Nucleus accumbens (tissue), 56 donors: ENCODE measurements at places on chromosomes 6 and 20.

- no peak for DNase-seq
Observed at GRCh38 chr6:37205175-37205996, 35.4 kb downstream of the PIM1 start.

GRCh38 chr6:47687432-47687831 lies 10.9 kb upstream of the ADGRF4 start:
- no peak for DNase-seq

- DNase-seq, result no peak
Observed at GRCh38 chr6:40796260-40797221, 209.4 kb upstream of the LRFN2 start.

GRCh38 chr20:32484958-32485769 lies 100.0 kb downstream of the NOL4L start:
- peak; percentile 68 for DNase-seq

DNA sequence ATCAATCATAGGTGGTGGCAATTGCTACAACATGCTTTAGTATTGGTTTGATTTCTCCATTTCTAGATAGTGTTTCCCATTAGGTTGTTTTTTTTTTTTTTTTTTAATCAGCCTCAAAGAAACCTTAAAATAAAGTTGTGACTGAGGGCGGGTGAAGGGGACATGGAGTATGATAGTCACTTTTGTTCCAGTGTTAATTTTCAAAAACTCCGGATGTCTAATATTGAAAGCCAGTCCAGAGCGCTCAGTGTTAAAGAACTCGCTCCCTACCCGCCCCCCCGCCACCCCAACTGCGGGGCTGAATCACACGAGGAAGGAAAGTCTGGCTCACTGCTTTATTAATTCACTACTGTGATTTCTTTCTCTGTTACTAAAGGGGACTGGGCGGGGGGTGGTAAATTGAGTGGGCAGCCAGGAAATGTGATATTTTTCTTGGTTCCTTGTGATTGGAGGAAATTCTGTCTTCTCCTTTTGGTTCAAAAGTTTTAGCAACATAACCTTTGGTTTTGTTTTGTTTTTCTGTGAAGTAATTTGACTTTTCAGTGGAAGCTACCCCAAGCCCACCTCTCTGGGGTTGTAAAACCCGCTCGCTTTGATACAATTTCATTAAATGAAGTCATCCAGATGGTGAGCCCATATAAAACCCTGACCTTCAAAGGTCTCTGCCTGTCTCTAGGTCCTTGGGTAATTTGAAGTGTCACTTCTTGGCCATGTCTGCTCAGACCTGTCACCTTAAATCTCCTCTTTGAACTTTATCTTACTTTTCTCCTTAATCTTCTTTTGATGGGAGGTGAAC lies 38.0 kb downstream of the TNFAIP3 start:
- no peak for DNase-seq

DNA sequence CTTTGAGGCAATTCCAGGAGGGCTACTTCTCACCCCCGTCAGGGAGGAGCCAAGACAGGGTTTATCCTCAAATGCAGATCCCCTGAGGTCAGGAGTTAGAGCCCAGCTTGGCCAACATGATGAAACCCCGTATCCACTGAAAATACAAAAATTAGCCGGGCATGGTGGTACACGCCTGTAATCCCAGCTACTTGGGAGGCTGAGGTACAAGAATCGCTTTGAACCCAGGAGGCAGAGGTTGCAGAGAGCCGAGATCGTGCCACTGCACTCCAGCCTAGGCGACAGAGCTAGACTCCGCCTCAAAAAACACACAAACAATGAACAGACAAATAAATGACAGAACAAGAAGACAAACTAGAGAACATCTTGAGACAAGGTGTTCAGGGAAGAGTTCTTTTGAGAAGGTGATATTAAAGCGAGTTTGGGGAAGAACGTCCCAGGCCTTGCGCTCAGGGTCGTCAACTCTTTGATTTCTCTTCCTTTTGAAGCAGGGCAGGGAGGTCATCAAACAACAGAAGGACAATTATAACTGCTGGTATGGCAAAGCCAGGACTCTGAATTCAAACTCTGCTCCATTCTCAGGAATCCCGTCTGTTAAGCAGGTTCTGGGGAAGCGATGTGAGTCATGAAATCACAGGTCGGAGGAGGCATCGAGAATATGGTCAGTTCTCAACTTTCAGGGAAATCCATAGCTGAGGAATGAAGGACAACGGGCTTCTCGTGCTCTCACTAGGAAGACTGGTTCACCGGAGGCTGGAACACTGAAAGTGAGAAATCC lies 1.4 kb upstream of the RALY start:
- DNase-seq, result no peak

- DNase-seq, result no peak
Observed at GRCh38 chr6:168640768-168641167, 199.8 kb downstream of the SMOC2 start.

DNA sequence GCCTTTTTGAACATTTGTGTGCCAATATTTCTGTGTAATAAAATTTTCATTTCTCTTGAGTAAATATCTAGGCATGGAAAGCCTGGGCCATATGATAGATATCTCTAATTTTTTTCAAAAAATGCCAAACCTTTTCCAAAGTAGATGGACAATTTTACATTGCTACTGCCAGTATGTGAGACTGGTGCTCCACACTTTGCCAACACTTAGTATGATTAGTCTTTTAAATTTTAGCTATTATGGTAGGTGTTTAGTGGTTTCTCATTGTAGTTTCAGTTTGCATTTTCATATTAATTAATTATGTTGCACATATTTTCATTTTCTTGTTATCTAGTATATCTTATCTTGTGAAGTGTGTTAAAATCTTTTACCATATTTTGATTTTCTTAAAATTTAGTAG lies 52.0 kb downstream of the TBXT start:
- no peak for DNase-seq

DNA sequence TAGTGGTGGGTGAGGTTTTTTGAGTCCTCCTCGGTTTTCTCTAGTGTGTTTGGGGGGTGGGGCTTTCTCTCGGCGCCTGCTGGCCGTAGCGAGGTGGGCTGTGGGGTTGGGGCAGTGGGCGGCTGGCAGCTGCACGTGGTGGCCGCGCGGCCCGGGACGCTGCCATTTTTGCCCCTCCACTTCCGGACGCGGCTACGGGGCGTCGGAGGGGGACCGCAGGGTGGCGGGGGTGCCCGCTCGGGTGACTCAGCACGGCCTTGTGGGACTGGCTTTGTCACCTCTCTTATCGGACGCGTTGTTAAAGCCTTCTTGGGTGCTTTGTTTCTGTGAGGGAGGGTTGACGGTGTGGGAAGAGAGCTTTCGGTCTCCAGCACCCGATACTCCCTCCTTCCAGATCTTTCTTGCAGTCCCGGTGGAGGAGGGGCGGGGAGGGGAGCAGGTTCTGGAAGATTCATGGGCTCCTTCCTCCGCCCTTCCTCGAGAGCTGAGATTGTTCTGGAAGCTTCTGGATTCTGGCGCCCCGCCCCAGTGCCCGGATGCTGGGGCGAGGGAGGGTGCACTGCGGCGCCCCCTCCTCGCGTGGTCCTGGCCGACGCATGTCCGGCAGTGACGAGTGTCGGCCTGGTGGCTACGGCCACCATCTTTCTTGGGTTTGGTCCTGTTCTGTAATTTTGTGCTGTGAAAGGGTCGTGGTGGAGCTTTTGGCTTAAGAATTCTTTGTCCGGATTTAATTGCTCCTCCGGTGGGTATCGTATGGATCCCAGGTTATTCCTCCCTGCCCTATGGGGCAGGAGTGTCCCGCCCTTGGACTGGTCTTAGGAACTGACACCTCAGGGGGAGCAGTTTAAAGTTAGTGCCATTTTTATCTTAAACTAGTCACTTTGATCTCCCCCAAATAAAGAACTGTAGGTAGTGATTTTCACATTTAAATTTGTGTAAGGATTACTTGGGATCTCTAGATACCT lies 719 bp downstream of the HSP90AB1 start:
- DNase-seq, result no peak

DNA sequence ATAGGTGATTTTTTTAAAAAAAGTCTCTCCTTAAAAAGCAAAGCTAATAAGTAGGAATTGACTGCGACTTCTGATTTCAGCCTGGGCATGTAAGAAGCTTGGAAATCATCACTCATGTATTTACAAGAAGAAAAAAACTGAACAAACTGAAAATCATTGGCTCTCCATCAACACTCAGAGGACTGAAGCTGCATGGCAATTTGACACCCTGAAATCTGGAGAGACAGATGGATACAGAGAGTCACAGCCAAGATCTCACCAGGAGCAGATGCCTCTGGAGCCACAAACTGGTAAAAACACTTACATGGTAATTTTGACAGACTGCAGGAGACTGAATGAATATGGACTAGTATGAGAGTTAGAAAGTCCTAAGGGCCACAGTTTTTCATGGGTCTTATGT lies 191.2 kb upstream of the TCF21 start:
- no peak for DNase-seq

- no peak for DNase-seq
Observed at GRCh38 chr20:20548527-20549266, 163.7 kb downstream of the RALGAPA2 start.

DNA sequence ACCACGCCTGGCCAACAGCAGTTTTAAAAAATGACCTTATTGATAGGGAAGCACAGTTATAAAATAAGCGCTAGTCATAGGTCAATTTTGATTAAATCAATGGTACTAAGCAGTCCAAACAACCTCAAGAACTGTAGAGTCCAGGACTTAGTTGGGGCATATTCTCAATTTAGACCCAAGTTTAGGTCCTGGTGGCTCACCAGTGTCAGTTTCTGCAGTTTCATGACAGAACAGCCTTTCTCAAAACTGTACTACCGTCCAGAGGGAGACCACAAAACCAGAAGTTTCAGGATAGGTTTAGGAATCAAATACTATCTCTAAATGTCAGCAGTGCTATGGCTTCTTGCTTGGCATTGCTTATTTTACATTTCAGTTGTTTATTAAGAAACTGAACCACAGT lies 39.1 kb downstream of the LHFPL5 start:
- DNase-seq, result no peak

DNA sequence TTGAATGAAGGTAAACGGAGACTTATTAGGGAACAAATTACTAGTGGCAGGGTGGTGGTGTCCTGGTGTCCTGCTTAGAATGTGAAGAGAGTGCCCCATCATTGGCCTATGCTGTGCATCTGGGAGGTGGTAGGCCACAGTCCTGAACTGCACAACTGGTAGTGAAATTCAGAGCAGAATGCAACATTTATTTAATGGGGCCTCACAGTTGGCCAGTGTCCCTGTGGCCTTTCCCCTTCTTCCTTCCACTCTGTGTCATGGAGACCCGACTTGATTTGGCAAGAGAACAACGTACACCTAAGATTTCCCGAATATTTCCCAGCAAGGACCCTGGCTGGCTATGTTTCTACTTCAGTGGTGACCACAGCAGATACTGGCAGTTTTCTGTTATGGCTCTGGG lies 206.9 kb downstream of the LRFN2 start:
- DNase-seq, result no peak

- DNase-seq, result no peak
Observed at GRCh38 chr20:51513545-51513944, 29.0 kb downstream of the NFATC2 start.

DNA sequence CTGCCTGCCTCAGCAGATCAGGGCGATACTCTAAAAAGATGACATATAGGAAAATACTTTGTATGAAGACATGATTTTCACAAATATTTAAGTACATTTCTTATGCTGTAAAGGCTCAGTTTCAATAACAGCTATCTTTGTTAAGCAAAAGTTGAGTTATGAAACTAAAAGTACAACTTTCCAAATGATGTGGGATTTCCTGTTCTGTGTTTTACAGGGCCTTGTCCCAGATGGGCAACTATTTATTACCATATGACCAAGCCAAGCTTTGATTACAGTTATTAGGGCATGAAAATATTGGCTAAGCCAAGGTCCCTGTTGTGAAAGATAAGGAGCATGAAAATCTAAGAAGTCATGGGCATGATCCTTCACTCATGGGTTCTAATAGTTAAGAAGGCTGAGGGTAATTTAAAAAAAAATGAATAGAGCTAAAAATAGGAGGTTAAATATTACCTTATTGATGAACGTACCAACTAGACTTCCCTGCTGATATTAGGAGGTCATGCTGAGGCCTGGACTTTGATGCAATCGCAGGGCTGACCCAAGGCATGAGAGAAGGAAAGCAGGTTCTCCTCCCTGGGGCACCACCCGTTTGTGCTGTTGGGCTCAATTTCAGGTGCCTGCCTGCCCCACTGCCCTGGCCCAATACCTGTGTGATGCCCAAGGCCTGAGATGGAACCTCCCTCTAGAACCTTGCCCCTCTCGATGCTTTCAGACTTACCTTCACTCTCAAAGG lies 294.4 kb upstream of the PRDM1 start:
- no peak for DNase-seq

DNA sequence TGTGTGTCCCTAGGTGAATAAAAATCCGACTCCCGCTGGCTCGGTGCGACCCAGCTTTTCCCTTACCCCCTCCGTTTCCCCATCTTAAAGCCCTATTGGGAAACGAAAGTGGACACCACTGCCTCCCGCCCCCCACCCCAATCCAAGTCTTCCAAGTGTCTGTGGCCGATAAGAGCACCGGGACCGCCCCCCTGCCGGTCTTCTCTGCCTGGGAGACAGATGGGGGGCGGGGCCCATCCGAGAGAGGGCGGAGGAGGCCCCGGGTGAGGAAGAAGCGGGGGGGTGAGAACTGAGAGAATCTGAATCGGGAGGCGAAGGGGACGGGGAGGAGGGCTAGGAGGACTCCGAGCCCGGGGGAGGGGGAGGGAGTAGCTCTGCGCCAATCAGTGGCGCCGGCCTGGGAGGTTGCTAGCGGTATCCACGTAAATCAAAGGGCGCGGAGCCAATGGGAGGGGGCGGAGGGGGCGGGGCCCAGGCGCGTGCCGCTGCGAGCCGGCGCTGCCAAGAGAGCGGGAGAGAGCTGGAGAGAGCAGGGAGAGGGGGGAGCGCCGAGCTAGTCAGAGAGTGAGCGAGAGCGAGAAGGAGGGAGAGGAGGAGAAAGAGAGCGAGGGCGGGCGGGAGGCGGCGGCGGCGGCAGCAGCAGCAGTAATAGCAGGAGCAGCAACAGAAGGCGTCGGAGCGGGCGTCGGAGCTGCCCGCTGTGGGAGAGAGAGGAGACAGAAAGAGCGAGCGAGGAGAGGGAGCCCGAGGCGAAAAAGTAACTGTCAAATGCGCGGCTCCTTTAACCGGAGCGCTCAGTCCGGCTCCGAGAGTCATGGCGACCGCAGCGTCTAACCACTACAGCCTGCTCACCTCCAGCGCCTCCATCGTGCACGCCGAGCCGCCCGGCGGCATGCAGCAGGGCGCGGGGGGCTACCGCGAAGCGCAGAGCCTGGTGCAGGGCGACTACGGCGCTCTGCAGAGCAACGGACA lies at the start of gene POU3F2:
Gene POU3F2, plus strand, starts transcription at position 515 of the 972 bp plus-strand sequence. Its CDS starts 300 bp downstream, at position 815.
- peak; percentile 93 for DNase-seq

- no peak for DNase-seq
Observed at GRCh38 chr6:44217332-44218143, 812 bp downstream of the MYMX start.

- DNase-seq, result no peak
Observed at GRCh38 chr6:160363016-160363996, 15.1 kb downstream of the SLC22A3 start.

GRCh38 chr20:34215711-34216381 lies 25.4 kb upstream of the ASIP start:
- DNase-seq, result peak; percentile 51

GRCh38 chr6:25975923-25976560 lies 13.4 kb downstream of the TRIM38 start:
- no peak for DNase-seq

- DNase-seq, result no peak
Observed at GRCh38 chr20:50019466-50020256, 36.9 kb downstream of the SNAI1 start.
